ENCODE measurements at places on chromosomes 13 and 19. TPM values are rescaled to one million over a fixed set of nuclear protein-coding genes. Genes with fewer than 3 reads are reported as not detected.

The GFY gene
- 0.97 TPM for polyA plus RNA-seq

DNA sequence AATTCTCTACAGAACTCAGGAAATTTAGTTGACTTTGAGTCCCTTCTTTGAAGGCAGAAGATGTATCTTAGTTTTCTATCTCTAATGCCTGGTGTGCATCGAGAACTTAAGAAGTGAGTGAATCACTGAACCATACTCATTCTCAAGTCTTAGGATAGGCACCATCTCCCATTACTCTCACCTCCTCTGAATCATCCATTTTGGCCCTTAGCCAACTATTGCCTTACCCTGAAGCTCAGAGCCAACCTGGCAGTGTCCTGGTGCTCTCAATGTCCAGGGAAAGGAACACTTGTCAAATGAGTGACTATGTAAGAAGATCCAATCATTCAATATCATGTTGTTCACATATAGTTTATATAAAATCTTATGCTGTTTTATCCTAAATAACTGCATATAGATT, 146.6 kb downstream of the RGCC start:
- no peak for DNase-seq

GRCh38 chr19:9827289-9828238, at the start of gene UBL5:
Gene UBL5 (plus strand): TSS chr19:9827918. CDS start chr19:9828338, 420 bp downstream.
- DNase-seq: peak; percentile 93

- no peak for DNase-seq
Observed at GRCh38 chr13:110214637-110215036, 92.3 kb downstream of the COL4A1 start.
